IMR-90 (cell line): ENCODE measurements at places on chromosomes 6 and 20. TPM values are rescaled to one million over a fixed set of nuclear protein-coding genes. Genes with fewer than 3 reads are reported as not detected.

Gene HAO1
- not detected in 2 replicates for total RNA-seq

Gene FAM50B
- total RNA-seq, result 3.9 and 4.1 TPM in 2 replicates

Gene ADAM33
- under 0.01 and 0.18 TPM in 2 replicates for total RNA-seq

Gene HCRTR2
- under 0.01 TPM in 1 of 2 replicates, not detected in the other for total RNA-seq

GRCh38 chr6:4649728-4650127 is 126.5 kb upstream of the CDYL start:
- peak; percentile 54 for DNase-seq

GRCh38 chr6:145865595-145865994 is 51.0 kb upstream of the FBXO30 start:
- no peak for DNase-seq

DNA sequence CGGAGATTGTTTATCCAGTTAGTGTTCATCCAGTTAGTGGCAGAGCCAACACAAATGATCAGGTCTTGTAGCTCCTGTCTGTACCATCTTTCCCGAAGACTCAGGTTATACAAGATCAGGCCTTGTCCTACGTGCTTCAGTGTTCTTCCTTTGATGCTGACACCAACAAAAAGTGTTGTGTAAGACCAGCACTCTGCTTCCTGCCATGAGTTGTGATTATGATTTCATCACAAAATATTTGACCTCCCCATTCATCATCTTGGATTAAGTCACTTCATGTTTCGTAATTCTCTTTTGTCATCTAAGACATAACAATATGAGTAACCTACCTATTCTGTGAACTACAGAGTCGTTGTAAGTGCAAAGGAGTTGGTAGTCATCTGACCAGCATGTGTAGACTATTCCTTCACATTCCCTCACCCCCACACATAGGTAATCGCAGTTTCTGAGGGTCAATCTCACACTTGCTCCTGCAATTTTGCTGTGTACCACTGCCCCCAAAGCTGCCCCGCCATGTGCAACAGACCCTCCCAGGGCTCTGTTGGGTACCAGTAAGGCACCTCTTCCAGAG is 135.6 kb upstream of the SLC22A23 start:
- DNase-seq, result peak; percentile 93
